ENCODE measurements at places on chromosomes 4 and X. TPM values are rescaled to one million over a fixed set of nuclear protein-coding genes. Genes with fewer than 3 reads are reported as not detected.

GSX2 gene
- not detected for total RNA-seq

GALNTL6 gene
- not detected for total RNA-seq

TGIF2LX gene
- not detected for total RNA-seq

PRDM8 gene
- total RNA-seq, result 4.9 TPM

DLG3 gene
- total RNA-seq, result 20.1 TPM

IQCM gene
- total RNA-seq, result not detected

CLTRN gene
- total RNA-seq, result 1.8 TPM

BEX1 gene
- not detected for total RNA-seq

HELQ gene
- total RNA-seq, result 12.8 TPM

DNA sequence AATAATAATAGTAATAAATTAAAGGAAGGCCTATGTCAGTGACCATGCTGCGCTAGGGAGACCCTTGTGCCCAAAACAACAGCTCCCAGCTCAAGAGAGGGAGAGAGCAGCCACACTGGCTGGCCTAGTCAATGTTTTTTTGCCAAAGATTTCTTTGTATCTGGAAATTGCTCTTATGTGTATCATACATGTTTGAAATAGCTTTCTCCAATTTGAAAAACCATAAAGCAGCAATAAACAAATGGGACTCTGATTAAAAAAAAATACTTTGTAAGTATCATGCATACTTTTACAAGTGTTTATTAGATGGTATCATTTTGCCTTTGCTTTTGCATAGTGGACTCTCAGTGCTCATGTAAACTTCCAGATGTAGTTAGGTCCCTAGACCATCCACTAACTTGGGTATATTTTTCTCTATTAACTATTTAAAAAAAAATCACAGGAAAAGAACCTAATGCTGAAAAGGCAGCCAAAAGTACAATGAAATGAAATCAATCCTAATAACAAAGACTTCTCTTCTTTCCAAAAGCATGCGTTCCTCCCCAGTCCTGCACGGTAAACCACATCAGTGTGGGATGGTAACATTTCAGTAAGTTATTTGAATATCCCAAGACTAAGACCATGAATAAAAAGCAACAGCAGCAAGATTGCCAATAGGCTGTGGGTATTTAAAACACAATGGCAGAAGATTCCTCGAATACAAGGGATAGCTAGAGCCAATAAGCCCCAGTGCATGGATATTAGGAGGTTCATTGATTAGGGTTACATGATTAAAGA, 117.6 kb downstream of the PALLD start:
- H3K4me1 ChIP-seq, result peaks cover 18% of the 10 kb centered on the region
- H3K27ac ChIP-seq, result no peak overlapping the region
- H3K27me3 ChIP-seq, result no peaks in the 10 kb centered on the region
- no peak overlapping the region for H3K4me3 ChIP-seq
- no peak for DNase-seq

GRCh38 chr4:1856943-1857699, 1.2 kb upstream of the LETM1 start:
- H3K27ac ChIP-seq, result peak overlapping the region; percentile 46
- DNase-seq, result no peak
- peaks cover 9% of the 10 kb centered on the region for H3K36me3 ChIP-seq
- peaks cover 19% of the 10 kb centered on the region for H3K4me1 ChIP-seq
- no peaks in the 10 kb centered on the region for H3K27me3 ChIP-seq

- no peaks in the 10 kb centered on the region for H3K27me3 ChIP-seq
- no peaks in the 10 kb centered on the region for H3K4me1 ChIP-seq
- H3K4me3 ChIP-seq, result no peak overlapping the region
Measured at GRCh38 chrX:18377796-18378195, 23.3 kb upstream of the SCML2 start.

DNA sequence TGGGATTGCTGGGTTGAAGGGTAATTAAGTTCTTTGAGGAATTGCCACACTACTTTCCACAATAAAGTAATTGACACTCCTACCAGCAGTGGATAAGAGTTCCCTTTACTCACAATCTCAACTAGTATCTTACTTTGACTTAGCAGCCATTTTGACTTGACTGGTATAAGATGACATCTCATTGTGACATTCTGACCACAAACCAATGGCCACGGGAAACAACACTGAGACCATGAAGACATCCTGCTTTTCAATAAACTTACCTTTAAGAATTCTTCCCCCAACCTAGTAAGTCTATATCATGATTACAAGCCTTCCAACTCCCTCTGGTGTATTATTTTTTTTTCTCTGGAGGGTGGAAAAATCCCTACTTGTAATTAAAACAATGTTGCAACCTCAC, 66.9 kb upstream of the WDR1 start:
- H3K4me3 ChIP-seq, result no peak overlapping the region
- H3K36me3 ChIP-seq, result no peaks in the 10 kb centered on the region
- H3K27me3 ChIP-seq, result no peaks in the 10 kb centered on the region
- H3K4me1 ChIP-seq, result no peaks in the 10 kb centered on the region
- no peak for DNase-seq
- no peak overlapping the region for H3K27ac ChIP-seq

- no peak for DNase-seq
- peaks cover 47% of the 10 kb centered on the region for H3K27me3 ChIP-seq
- H3K36me3 ChIP-seq, result no peaks in the 10 kb centered on the region
Measured at GRCh38 chrX:87392369-87392768, 125.2 kb upstream of the KLHL4 start.

DNA sequence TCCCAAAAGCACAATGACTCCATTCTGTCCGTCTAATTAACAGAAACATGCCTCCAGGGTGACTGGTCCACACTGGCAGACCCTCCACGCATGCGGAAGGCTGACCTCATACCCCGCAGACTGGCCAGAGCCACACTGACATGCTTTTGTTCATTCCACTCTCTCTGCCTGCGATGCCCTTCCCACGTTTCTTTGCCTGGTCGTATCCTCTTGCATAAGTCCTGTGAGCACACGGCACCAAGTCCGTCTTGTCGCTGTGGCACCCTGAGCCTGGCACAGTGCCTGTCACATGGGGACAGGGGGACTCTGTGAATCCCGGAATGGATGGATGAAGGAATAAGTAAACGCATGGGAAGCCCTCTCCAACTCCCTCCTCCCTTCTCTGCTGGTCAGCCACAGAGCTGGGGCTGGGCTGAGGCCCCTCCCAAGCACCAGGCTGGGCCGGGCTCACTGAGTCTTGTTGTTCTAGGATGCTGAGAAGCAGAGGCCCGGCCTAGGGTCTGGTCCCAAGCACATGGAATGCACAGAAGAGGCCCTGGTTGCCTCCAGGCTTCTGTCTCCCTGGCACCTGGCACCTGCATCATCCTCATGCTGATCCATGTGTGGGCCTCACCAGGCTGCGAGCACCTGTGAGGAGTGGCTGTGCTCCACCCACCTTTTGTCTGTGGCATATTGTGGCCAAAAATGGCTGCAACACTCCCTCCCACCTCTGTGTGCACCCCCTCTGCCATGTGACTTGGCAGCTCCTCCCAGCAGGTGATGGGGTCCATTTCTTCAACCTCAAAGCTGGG, 38.9 kb upstream of the C4orf50 start:
- H3K27ac ChIP-seq, result no peak overlapping the region
- H3K36me3 ChIP-seq, result no peaks in the 10 kb centered on the region
- no peaks in the 10 kb centered on the region for H3K27me3 ChIP-seq

GRCh38 chr4:55397520-55398321, 2.0 kb downstream of the TMEM165 start:
- peaks cover 28% of the 10 kb centered on the region for H3K4me1 ChIP-seq
- H3K27ac ChIP-seq, result peak overlapping the region; percentile 98
- H3K27me3 ChIP-seq, result no peaks in the 10 kb centered on the region
- H3K4me3 ChIP-seq, result peak overlapping the region; percentile 93

DNA sequence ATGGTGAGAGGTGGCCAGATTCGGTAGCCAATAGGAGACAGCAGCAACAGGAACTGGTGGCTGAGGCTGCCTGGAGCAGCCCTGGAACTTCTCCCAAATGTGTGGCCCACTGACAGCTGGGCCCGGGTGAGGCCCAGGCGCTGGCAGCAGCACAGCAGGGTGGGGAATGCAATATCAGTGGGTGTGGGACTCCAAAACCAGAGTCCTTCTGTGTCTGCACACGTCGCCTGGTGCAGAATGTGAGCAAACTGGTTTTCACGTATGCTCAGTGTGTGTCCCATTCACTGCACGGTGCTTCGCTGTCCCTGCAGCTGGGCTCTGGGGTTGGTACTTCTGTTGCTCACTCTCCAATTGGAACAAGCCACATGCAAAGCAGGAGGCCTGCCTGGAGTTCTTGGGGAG, 14.4 kb upstream of the CENPU start:
- no peak overlapping the region for H3K4me3 ChIP-seq
- no peak overlapping the region for H3K27ac ChIP-seq
- peaks cover 56% of the 10 kb centered on the region for H3K36me3 ChIP-seq
- peaks cover 28% of the 10 kb centered on the region for H3K4me1 ChIP-seq
- no peak for DNase-seq

- H3K4me3 ChIP-seq, result no peak overlapping the region
- no peaks in the 10 kb centered on the region for H3K36me3 ChIP-seq
- H3K27me3 ChIP-seq, result no peaks in the 10 kb centered on the region
Measured at GRCh38 chr4:102355748-102356147, 10.5 kb upstream of the SLC39A8 start.

GRCh38 chr4:77586951-77587383, 18.7 kb upstream of the CXCL13 start:
- DNase-seq, result peak; percentile 58
- peaks cover 22% of the 10 kb centered on the region for H3K4me1 ChIP-seq
- H3K36me3 ChIP-seq, result no peaks in the 10 kb centered on the region

DNA sequence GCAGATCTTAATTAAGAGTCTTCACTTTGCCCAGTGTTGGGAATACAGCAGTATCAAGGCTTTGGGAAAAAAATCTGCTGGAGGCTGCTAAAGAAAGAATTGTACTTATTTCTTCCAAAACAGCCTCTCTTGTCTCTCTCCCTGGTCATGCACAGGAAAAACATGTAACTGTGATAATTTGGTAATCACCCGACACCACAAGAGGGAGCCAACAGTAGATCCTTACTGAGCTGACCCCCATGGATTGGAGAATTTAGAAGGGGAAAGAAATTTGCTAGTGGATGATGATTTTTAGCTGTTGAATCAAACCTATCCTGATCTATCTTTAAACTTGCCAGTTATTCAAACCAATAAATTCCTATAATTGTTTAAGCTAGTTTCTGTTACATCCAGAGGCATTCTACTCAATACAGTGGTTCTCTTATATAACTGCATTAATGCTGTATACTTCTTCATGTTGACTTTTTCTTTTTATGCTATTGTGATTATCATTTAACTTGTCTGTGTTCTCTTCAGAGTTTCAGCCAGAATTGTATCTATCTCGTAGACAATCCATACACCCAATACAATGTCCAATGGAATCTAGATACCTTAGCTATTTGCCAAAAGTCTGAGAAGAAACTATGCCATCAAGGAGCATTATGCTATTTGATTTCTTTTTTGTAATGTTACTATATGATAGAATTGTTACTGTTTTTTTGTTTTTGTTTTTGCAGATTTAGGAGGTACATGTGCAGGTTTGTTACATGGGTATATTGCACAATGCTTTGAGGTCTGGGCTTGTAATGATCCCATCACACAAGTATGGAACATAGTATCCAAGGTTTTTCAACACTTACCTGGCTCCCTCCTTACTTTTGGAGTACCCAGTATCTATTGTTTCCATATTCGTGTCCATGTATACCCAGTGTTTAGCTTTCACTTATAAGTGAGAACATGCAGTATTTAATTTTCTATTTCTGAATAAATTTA, 31.3 kb upstream of the ARHGEF38 start:
- H3K27me3 ChIP-seq, result no peaks in the 10 kb centered on the region
- H3K36me3 ChIP-seq, result no peaks in the 10 kb centered on the region
- DNase-seq, result peak; percentile 66
- H3K4me1 ChIP-seq, result peaks cover 8% of the 10 kb centered on the region
- no peak overlapping the region for H3K27ac ChIP-seq
- H3K4me3 ChIP-seq, result no peak overlapping the region

All from MCF 10A (cell line).